AG09319 (cell line): ENCODE measurements at places on chromosomes 5 and 9.

GRCh38 chr5:131821221-131821620, 24.4 kb upstream of the FNIP1 start:
- no peak for DNase-seq

DNA sequence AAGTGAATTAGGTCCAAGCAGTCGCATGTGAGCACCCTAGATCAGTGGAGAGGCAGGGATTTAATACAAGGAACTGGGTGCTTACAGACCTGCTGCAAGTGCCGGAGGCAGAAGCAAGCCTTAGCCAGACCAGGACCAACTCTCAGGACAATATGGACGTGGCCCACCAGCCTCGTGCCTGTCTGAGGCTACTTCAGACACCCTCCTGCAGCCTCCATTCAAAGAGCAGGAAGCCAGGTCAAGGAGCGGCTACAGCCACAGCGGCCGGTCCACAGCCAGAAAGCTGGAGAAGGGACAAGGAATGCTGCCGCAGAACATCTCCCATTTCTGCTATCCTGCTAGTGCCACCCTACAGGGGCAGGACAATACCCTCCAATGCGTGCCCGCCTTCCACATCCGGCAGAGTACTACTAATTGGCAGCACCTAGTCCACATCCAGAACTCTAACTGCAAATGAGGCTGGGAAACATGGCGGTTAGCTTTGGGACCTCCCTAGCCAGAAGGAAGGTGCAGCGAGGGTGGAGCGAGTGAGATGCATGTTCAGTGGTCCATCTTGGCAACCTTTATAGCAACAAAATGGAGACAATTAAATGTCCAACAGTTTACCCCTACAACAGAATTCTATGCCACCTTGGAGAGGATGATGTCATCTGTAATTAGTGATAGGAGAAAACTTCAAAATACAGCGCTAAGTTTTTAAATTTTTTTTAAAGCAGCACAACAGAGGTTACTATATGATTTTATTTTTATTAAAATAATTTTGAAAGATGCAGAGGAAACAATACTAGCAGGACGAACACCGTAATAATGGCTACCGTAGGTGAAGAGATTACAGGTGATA, 1.0 kb upstream of the ALDH1B1 start:
- DNase-seq: no peak

- DNase-seq: no peak
Observed at GRCh38 chr9:133160742-133161546, 2.8 kb downstream of the GBGT1 start.

- DNase-seq: no peak
Observed at GRCh38 chr5:143401227-143402016, 2.1 kb downstream of the NR3C1 start.

DNA sequence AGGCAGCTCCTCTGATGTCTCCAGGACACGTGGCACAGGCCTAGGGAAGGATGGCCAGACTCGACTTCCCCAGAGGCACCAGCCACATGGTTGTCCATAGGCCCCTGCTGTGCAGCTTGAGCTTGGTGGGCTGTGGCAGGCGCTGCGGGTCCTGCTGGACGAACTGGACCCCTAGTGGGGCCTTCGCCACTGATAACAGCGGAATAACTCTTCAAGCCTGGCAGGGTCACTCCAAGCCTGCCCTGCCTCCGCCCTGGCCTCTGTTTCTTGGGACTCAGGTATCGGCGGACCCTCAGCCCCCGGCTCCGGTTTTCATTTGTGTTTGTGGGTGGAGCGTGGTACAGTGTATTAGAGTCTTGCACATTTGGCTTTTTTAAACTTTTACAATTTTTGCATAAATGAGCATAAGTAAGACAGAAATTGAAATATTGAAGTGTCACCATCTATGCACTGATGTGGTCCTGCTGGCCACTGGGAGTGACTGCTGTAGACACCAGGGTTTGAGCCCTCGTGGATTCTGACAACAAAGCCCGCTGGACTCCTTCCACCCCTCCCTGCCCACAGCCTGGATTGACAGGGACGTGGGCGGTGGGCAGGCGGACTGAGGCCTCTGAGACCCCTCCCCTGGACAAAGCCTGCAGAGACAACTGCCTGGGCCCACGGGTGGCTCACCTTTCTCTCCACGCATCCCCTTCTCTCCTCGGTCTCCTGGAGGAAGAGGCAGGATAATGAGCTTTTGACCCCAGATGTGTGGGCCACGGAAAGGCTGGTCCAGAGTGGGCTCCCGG, 3.8 kb downstream of the FCN1 start:
- DNase-seq: no peak

DNA sequence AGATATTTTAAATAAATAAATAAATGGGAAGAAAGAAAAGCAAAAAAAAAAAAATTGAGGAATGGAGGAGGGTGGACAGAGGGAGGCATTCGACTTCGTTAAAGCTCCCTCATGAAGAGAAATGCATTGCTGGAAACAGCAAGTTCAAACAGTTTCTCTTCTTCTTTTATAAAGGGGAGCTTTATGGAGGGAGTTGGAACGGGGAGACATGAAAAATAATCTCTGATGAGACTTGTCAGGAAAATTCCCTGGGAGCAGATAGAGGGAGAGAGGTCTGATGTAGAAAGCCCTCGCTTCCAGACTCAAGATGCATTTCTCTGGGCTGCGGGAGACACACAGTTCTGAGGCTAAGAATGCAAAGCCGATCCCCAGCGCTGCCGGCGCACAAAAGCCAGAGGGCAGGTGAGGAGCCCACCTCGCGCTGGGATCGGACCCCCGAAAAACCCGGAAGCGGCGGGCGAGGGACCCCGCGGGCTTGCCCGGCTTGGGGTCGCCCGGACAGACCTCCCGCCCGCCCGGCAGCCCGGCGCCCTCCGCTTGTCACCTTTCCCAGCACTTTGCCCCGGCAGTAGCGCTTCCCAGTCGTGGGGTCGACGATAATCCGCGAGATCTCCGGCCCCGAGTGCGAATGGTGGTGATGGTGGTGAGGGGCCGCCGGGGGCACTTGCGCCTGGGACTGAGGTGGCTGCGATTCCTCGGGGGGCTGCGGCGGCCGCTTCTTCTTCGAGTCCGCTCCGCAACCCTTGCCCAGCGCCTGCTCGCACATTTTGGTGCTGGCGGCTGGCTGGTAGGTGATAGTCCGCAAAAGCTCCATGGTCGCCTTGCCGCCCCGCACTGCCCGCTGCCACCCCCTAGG, 512 bp downstream of the PLK2 start:
- no peak for DNase-seq

GRCh38 chr5:159412284-159413046, 82.2 kb upstream of the IL12B start:
- DNase-seq: no peak

- DNase-seq: no peak
Observed at GRCh38 chr9:122219856-122220672, 8.7 kb downstream of the LHX6 start.

DNA sequence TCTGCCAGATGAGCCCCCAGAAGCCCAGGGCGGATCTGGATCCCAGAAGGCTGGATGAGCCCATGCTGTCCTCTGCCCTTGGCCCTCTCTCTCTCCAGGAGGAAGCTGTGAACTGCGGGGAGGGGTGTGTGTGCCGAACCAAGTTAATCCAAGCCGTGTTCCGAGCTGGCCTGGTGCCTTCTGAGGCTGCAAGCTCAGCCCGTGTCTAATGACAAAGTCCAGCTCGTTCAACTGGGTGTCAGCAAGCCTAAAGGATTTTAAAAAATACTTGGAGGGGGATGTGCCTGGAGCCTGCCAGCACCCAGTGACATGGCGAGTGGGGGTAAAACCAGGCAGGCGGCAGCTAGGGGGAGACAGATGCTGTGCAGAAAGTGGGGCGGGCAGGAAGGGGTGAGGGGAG, 8.0 kb downstream of the STC2 start:
- no peak for DNase-seq

DNA sequence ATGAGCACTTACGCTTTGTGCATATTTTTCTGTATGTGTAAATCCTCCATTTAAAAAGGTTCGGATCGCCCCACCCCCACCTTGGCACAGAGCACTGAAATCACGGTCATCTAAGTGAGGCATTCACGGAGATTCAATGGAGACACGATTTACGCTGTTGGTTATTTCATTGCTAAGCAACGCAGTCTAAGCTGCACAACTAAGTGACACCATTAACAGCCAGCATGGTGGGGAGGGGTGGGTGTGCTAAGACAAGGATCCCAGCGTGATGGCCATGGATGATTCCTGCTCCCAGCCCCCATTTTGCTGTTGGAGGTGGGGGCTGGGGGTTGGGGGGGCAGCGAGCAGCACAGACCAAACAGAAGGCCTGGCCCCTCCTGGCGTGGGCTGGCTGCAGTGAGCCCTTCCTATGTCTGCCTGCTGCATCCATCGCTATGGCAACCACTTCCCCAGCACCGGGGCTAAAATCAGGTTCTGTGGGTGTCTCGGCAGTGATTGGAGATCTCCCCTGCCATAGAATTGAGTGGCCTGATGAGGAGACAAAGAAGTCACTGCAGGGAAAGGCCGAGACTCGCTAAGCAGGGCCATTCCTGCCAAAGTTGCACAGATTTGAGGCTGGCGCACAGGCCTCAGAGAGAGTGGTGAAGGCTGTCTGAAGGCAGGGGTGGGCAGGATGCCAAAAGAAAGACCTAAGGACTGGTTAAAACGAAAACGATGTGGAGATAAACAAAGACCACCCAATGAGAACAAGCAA, 14.3 kb upstream of the MARCHF6 start:
- no peak for DNase-seq

DNA sequence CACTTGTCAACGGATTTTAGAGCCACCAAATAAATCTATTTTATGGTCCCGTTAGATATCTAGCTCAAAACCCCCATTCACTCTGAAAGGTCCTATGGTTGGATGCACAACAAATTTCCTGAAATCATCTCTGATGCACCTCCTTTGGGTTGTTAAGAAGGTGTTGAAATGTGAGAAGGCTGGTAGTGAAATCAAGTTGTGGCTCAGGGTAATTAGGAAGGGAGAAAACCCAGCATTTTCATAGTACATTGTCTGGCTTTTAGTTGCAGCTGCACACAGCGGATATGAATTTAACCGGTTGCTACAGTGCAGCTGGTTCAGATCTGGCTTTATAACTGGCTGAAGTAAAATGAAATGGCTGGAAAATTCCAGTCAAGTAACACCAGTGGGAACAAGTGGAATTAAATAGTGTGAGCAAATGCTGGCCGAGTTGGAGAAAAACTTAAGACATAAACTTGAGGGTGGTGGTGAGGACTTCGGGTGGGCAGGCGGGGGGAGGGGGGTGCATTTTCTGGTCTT, 17.6 kb downstream of the RGMB start:
- no peak for DNase-seq

DNA sequence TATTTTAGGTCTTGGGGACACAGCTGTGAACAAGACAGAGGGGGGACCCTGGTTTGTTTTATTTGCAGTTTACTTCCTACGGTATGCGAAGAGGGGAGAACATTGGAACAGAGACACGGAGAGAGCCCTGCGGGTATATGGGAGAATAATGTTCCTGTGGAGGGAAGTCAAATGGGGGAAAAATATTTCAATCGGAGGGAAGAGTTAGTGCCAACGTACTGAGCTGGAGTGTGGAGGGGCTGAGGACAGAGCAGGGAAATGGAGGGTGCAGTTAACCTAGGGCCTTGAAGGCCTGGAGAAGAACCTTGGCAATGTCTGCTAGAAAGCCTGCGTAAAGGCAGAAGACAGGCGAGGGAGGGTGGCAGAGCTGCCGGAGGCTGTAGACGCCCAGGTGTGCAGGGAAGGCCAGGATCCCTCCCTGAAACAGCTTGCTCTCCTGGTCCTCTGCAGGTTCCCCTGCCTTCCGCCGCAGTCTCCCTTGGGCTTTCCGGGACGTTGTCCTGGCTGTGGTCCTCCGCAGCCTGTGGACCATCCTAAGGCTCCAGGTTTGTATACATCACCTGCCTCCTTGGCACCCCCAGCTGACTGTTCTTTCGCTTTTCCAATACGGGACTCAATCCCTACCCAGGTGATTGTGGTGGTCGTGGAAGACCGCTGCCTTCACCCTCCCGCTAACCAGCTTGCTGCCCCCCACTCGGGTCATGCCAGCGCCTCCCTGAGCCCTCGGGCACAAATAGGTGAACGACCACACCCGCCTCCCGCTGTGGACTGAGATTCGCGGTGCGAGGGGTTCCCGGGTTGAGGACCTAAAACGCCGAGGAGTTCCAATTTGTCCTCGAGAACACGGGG, 1.9 kb upstream of the RACK1 start:
- DNase-seq: no peak

DNA sequence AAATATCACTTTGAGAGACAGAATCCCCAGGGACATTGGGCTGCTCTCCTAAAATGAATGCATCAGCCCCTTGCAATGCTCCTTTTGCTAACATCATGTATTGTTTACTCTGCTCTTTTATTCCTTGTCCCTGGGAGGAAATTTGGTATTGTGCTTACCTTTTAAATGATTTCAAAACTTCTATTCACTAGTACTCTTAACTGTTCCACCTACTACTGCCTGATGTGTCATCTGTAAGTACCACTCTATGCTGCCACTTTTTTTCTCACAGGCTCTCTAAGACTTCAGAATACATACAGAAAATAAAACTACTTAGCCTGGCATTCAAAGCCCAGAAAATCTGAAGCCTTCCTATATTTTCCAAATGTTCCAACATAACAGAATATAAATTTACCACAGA, 667.2 kb downstream of the BRINP1 start:
- no peak for DNase-seq

GRCh38 chr5:131883984-131884383, 61.5 kb downstream of the MEIKIN start:
- no peak for DNase-seq

GRCh38 chr9:98570055-98570454, 138.7 kb downstream of the GABBR2 start:
- DNase-seq: no peak

DNA sequence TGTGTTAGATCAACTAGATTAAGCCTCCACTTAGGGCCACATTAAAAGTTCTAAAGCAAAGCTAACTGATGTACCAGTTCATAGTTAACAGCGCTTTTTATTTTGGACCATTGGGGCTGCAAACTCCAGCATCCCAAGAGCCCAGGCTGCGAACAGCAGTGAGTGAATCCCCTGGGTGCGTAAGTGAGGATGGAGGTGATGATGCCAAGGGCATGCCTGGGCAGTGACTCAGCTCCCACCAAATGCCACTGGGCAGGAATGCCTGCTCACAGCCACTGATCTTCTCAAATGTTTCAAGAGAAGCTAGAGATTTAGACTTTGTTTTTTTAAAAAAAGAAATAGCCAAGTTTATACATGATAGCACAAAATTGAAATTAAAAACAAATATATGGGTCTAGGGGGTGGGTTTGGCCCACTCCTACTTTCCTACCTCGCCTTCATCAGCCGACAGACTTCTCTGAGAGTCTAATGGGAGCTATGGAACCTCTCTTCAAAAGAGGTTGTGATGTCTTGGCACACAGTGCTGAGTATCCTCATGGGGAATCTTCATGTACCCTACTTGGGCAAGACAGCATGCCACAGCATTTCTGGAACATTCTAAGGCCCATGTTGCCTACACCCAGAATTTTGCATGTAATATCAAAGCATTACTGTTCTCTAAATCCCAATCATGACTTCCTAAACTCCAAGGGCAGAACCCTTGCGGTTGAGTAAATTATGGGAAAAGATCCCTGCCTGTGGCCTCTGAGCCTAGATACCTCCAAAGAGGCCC, 398.1 kb downstream of the EBF1 start:
- no peak for DNase-seq

DNA sequence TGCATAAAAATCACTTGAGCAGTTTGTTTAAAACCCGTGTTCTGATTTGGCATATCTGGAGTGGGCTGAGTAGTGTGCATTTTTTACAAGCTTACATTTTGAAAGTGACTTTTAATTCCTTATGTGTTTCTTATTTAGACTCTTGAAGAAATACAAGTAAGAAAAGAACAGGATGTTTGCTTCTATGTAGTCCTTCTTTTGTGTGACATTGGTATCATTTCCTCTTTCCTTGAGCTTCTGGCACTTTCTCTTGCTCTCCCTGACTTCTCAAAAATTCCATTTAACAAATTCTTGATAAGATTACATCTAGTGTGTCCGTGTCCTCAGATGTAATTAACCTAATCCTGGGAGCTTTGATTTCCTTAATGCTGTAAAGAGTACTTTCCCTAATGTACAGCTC, 12.5 kb downstream of the GARNL3 start:
- no peak for DNase-seq
